Right lung (tissue), 10 donors: ENCODE measurements at places on chromosomes 6 and 20.

DNA sequence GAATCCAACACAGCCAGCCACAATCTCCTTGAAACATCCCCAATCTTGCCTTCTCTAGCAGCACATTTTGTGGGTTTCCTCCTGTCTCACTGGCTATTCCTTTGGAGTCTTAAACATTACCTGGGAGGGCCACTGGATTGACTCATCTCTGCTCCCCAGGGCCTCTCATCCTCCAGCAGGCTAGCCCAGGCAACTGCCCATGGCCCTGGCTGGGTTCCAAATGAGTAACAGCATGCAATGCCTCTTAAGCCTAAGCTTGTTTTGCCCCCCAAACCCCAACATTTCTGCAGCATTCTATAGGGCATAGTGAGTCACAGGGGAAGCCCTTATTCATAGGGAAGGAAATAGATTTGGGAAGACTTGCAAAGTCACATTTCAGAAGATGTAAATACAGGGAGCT lies 204.9 kb downstream of the FOXA2 start:
- no peak for DNase-seq

DNA sequence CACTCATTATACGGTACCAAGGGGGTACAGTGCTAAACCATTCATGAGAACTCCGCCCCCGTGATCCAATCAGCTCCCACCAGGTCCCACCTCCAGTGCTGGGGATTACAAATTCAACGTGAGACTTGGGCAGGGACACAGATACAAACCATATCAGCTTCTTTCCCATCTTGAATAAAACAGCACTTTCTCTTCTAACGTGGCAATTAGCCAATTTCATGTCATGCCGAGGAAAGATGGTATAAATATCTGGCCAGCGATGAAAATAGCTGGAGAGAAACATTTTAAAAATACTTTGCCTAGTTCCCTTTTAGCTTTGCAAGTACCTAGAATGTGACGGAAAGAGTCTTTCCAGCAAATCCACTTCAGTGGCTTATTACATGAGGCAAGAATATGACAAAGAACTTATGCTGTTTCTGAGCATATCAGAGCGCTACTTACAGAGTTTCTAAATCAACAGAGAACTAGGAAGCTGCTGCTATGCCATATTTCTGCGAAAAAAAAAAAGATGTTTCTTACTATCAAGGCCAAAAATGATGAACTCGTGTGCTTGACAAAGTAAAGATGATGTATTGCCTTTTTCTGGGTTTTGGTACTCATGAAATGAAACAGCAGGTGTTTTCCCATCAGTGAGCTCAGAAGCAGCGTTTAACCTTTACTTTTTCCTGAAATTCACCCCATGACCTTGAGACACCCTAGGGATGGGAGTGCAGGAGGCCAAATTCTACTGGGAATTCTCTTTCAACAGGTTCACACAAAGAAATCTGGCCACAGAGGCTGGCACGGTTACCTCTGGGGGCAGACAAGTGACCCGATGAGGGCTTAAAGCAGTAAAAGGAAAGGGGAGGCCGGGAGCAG lies 37.9 kb downstream of the AGPAT4 start:
- DNase-seq = no peak

DNA sequence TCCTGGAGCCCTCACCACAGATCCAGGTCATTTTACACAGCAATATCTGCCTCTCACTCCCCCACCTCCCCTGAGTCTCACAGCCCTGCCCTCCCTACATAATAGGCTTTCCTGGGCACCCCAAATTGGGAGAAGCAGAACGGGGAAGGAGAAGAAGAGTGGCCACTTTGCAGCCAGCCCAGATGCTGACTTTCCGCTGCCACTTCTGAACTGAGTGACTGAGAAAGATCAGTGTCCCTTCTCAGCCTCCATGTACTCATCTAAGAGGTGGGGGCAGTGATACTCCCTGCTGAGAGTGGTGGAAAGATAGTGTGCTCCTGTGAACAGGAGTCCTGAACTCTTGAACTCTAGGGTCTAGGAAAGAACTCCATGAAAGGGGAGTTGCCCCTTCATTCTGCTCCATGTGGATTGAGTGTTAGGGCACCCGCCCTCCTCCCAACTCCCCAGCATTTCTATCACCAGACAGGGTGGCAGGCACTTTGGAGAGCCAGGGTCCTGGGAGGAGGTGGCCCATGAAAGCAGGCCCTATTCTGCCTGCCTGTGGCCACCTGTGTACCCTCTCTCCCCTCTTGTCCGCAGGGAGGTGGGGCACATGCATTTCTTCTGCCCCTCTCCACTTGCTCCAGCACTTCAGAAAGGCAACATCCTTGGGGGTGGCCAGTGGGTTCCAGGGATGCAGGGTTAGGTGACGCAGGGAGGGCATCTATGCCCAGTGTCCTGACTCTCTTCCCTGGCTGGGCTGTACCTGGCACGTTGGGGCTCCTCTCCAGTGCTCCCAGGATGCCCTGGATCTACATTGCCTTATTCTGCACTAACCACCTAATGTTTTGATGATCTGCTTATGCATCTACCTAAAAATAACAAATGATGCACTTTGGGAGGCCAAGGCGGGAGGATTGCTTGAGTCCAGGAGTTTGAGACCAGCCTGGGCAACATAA lies 38.3 kb upstream of the MRPS18A start:
- no peak for DNase-seq

GRCh38 chr6:134936476-134936875 lies 13.4 kb downstream of the ALDH8A1 start:
- DNase-seq = no peak

GRCh38 chr6:165845493-165845892 lies 182.5 kb upstream of the PDE10A start:
- DNase-seq = no peak

DNA sequence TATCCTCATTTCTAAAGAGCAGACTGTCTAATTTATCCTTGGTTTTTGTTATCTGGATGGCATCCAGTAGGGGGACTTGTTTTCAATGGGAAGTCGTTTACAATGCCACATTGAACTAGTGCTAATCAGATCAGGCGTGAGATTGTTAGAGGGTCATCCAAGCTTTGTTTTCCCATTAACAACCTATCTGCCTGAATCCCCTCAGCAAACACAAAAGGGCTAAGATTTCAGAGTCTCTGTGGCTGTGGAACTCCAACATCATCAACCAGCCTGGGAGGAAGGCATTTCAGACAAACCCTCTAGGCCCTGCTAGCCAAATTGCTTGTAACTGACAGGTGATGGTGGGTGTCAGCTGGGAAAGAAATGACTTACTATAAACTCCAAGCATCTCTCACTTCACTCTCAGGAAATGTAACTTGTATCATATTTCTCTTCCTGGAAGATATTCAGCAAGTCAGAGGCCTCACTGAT lies 47.7 kb downstream of the COL19A1 start:
- DNase-seq = no peak

DNA sequence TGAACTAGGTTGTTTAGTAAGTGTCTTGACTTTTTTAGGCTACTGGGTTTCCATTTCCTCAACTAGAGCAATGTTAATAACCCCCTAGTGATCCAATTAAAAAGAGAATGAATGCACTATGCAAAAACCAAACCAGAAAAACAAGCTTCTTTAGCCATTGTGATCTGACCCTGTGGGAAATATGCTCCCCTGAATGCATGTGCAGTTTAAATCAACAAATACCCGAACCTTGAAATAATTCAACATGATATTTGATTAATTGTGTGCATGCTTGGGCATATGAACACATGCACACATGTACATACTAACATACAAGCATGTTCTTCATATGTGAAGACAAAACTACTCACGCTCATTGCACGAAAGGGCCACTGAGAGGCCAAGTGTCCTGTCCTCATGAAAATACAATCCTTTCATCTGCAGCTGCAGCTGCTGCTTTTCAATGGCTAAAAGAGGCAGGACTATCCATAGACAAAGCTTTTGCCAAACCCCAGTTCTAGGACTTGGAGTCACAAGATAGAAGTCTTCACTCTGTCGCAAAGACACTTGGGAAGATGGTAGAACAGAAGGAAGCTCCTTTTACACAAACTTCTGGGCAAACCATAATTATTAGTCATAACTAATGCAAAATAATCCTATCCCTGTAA lies 207.1 kb upstream of the POU3F2 start:
- DNase-seq = no peak

DNA sequence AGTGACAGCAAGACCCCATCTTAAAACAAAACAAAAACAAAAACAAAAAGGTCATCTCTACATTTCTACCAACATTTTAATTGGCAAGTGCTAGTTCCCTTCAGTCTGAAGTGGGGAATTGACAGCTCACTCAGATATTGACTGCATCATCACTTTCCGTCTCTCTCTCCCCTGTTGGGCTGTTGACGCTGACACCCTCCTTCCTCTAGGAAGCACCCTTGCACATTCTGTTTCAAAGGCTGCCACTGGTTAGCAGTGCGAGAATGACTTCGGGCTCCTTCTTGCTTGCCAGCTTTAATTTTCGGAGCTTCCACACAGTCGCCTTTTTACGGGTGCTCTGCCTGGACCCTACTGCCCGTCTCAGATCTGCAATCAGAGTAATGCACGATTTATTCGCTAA lies 96.6 kb upstream of the INSM1 start:
- no peak for DNase-seq

GRCh38 chr20:60872224-60872623 lies 379.8 kb upstream of the CDH4 start:
- no peak for DNase-seq

- DNase-seq = peak; percentile 76
Observed at GRCh38 chr6:156832669-156833068, 55.5 kb downstream of the ARID1B start.

DNA sequence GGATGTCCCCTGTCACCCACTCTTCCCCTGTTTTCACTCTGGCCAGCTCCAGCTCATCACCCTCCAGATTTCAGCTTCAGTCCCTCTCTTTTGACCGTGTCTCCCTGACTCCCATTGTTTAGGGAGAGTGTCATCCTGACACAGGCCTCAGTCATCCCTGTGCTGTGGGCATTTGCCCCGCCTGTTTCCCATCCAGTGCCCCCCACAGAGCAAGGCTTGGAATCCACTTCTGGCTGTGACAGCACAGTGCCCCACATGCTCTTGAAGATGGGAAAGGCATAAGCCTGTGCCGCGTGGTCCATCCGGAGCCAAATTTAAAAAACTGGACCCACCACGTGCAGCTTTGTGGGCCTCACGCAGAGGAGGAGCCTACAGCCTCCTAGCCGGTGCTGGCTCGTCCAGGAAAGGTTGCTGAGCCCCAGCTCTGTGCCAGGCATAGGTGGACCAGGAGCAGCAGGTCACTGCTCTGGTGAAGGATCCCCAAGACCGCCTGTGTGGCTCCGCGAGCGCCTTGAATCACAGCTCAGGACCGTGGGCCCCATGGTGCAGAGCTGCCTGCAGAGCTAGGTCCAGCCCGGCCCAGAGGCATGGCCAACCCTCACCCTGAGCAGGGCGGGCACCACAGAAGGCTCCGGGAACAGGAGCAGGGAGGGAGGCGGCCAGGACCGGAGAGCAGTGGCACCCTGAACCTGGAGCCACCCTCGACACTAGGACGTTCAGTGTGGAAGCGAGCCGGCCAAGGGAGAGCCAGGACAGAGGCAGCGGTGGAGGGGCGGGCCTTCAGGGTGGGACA lies 172.8 kb downstream of the CDH4 start:
- no peak for DNase-seq

- no peak for DNase-seq
Observed at GRCh38 chr20:54346276-54346675, 129.1 kb upstream of the DOK5 start.

- DNase-seq = no peak
Observed at GRCh38 chr6:159184559-159184958, 15.4 kb downstream of the FNDC1 start.

DNA sequence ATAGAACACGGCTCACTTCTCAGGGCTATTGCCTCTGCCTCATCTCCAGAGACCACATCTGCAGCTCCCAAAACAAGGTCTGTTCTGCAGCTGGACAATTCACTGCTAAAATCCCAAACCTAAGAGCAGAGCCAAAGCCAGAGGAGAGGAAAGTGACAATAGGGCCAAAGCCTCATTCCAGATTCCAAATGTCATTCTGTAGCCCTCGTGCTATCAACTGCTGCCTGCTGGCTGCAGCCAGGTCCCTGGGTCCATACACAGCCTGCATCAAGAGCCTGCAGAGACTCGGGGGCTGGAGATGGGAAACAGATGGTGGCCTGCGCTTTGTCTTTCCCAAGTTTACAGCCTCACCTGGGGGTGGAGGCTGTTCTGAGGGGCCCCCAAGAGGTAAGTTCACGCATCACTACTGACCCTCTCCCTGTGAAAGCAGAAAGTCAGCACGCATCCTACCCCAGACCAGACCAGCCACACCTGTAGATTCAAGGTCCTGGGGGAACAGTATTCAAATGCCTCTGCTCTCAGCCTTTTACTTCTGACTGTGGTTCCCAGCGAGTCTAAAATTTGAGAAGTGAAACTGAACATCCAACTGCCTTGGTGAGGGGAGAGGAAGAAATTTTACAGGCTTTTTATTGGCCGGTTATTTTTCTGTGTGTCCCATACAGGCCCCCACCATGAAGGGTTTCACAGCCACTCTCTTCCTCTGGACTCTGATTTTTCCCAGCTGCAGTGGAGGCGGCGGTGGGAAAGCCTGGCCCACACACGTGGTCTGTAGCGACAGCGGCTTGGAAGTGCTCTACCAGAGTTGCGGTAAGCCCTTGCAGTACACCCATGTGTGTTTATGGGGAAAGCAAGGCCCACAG lies at the start of gene LY86:
LY86 (plus strand) TSS at position 657 of the 860 bp plus-strand sequence; CDS start at position 672, 15 bp downstream.
- DNase-seq = no peak

DNA sequence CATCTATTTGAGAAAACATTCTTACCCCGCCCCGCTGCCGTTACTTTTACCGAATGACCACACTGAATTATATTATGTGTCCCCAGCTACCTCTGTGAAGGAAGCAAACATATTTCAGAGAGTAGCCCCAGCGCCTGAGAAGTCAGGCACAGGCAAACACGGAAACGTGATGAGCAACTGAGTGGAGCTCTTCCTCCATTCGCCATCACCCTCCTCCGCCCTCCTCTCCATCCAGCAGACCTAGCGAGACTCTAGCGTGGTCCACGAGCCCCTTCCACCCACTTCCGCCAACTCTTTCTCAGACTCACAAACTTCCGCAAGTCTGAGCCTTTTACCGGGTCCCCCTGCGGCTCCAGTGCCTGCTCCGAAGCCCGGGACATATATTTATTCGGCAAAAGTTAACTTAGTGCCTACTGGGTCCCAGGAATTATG lies 582 bp downstream of the SNRPB start:
- DNase-seq = no peak

DNA sequence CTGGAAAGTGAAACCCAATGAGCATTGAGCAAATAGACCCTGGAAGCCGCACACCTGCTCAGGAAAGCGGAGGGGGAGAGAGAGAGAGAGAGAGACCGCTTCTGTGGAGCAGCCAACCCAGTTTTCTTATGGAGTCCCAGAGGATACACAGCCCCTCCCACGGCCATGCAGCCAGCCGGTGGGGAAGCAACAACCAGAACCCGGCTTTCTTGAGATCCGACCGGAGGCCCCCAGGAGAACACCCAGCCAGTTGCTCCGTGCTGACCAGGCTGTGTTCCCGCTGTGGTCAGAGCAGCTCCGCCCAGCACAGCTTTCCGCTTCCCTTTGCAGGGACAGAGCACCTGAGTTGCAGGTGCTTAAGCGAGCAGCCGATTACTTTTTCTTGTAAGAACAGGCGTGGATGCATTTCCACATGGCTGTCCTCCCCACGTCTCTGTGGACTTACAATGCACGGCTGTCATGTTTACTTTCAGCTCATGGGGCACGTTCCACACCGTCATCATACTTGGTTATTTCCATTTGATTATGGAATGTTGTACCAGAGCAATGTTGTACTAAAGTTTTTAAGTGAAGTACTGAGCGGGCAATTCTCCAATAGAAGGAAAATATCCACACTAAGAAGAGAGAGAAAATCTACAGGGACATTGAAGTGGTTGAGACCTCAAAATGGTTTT lies 381.9 kb downstream of the THBS2 start:
- peak; percentile 22 for DNase-seq
